ENCODE measurements at places on chromosomes 7 and 10.

- no peak for DNase-seq
These were observed 223.7 kb upstream of the HABP2 start for GRCh38 chr10:113329121-113329596.

- no peak for DNase-seq
These were observed 165.0 kb upstream of the TBX20 start for GRCh38 chr7:35418716-35419390.

GRCh38 chr10:78688901-78689583, 379.7 kb upstream of the ZMIZ1 start:
- no peak for DNase-seq

- no peak for DNase-seq
These were observed 315.3 kb downstream of the TYW1 start for GRCh38 chr7:67311901-67312300.

DNA sequence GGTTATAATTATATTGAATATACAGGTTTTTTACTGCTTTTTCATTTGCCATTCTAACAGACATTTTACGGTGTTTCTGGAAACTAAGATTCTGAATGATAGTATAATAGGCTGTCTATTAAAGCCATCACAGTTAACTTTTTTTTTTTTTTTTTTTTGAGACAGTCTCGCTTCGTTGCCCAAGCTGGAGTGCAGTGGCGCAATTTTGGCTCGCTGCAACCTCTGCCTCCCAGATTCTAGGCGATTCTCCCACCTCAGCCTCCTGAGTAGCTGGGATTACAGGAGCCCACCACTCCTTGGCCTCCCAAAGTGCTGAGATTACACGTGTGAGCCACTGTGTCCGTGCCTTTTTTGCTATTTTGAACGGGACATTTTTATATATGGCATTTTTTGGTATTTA, 4.4 kb downstream of the TDRD1 start:
- no peak for DNase-seq

- no peak for DNase-seq
These were observed 76.8 kb upstream of the NANOS1 start for GRCh38 chr10:118952493-118953295.

- no peak for DNase-seq
These were observed 168.8 kb upstream of the TBX20 start for GRCh38 chr7:35422715-35423114.

GRCh38 chr10:69045441-69046300, 42.2 kb upstream of the SRGN start:
- peak; percentile 53 for DNase-seq
